ENCODE measurements at places on chromosomes 2 and 18.

GRCh38 chr2:190156530-190157212 is 94.1 kb upstream of the MSTN start:
- no peak for DNase-seq

DNA sequence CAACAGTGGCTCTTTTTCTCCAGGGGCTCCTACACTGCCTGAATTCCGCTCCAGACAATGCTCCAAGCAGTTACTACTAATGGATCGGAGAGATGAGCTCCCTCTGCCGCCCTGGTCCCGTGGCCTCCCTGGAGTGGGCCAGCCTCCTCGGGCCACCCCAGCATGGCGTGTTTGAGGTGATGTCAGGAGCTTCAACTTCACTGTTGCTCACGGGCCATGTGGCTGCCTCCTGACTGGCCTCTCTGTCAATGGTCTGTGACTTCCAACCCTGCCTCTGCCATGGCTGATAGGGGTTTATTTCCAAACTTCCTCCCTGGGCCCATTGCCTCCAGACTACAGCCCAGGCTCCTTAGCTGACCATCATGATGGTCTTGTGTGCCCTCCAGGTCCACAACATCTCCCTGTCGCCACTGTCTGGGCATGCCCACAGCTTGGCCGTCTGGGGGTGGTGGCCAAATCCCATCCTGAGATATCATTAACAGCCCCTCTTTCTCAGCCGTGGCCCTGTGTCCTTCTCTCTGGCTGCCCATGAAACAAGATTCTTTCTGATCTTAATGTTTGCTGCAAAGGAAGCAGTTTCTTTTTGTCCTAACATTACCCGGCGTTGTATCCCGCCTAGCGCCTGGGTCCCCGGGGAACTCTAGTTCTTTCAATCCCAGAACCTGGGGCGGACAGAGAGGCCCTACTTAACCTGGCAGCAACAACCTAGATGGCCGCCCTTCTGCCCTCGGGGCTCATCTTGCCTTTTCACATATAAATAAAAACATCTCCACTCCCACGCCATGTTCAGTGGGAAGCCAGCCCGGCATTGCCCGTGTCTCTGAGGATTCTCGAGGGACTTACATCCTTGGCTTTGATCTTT is 38.1 kb downstream of the ATOH8 start:
- DNase-seq, result no peak

DNA sequence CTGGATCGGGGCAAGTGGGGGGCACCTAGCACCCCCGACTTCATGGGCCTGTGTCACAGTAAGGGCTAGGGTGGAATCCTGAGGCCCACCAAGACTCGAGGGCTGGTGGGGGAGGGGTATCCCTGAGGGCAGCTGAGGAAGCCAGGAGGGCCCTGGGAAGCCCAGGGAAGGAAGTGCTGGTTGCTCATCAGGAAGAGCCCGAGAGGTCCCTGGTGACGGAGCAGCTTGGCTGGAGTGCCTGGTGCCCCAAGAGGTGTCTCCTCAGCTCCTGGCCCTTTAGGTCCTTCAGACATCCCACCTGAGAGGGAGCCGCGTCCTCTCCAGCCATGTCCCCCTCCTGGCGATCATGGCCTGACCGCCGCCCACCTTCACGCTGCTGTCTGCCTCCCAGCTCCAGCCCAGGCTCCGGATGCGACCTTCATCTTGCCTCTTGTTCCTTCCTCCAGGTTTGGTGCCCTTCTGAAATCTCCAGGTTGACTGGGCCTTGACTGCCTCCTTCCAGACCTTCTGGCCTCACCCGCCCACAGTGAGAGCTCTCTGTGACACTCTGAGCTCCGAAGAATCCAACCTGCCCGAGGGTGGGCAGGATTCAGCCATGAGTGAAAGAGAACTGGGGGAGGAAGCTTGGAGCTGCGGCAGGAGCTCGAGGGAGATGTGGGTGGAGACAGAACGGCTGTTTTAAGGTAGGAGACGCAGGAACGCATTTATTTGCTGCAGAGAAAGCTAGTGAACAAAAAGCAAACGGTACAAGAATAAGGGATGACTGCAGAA is 42.7 kb upstream of the SEMA4C start:
- DNase-seq, result no peak

DNA sequence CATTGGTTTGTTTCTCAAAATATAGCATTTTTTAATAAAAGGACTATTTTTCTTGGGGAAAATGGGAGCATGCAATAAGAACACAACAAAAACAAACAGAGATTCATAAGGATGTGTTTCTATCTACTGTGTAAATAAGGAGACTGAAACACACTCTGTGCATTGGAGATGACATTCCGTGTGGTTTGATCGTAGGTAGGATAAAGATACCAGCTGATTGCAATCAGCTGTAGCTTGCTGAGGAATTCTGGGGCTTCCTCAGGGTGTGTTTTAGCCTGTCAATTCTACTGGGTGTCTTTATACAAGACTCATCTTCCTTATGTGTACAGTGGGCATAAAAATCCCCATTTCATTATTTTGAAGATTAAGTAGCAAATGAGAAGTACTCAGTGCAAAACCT is 591.6 kb downstream of the DSC3 start:
- DNase-seq, result no peak

- DNase-seq, result no peak
Measured at GRCh38 chr2:232367591-232368233, 10.8 kb upstream of the ALPP start.

DNA sequence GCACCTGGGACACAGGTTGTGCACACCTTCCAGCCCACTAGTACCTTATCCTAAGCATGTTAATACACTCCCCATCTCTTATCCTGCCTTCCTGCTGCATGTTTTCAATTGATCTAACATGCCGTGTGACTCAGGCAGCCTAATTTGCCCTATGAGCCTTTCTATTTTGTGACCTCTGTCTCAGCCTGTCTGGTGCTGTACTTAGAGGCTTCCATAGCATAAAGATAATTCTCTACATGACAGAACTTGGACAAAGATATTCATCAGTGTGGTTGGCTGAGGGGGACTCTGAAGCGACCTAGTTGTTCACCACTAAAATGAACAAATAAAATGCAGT is 8.6 kb upstream of the TMEM37 start:
- no peak for DNase-seq

- DNase-seq, result no peak
Measured at GRCh38 chr18:25282282-25282681, 69.7 kb downstream of the ZNF521 start.

- DNase-seq, result no peak
Measured at GRCh38 chr18:34783501-34783900, 73.4 kb downstream of the DTNA start.

- DNase-seq, result no peak
Measured at GRCh38 chr18:31931886-31932240, 11.1 kb downstream of the TRAPPC8 start.

- DNase-seq, result no peak
Measured at GRCh38 chr2:151878655-151879563, 50.7 kb upstream of the ARL5A start.

DNA sequence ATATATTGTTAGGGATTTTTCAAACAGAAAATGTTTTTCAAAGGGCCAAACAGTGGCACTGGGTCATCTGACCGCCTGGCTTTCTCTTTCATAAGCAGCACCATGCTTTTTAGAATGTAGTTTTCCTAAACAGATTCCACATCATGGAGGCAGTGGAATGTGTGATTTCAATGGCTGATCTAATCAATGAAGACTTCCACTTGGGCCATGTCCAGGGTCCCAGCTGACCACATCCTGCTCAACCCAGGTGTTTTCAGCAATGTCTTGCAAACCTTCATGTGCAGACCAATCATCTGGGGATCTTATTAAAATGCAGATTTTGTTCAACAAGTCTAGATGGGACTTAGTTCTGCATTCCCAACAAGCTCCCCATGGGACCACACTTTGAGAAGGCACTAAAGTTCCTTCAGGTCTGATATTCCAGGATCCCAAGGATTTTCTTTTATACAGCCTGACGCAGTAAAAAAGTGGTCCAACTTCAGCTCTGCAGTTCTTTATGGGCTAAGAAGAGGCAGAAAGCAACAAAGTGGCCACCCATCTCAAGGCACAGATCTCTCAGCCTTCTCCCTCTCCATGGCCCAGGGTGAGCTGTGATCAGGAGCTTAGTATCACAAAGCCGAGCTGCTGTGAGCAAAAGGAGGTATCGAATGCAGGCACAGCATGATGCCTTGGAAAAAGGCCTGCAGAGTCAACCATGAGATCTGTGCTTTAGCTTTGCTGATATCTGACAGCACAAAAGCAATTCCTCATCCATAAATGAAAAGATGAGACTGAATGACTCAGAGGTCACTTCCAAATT is 3.7 kb downstream of the ALKAL2 start:
- DNase-seq, result no peak

GRCh38 chr18:8142131-8142711 is 467.0 kb upstream of the RAB12 start:
- no peak for DNase-seq

DNA sequence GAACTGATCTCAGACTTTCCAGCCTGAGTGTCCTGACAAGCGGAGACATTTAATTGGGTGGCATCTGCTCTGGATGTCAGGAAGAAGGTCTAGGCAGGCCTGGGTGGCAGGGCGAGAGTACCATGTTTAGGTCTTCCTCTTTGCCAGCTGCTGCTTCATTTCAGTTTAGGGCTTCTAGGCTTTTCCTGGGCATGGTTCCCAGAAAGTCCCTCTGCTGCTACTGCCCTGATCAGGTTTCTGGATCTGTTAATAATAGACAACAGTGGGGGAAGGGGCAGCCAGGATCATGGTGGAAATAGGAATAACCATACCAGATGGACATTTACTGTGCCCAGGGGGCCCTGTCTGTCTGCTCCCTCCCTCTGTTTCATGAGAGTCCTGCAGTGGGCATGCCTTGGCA is 2.3 kb upstream of the PLCD4 start:
- no peak for DNase-seq

DNA sequence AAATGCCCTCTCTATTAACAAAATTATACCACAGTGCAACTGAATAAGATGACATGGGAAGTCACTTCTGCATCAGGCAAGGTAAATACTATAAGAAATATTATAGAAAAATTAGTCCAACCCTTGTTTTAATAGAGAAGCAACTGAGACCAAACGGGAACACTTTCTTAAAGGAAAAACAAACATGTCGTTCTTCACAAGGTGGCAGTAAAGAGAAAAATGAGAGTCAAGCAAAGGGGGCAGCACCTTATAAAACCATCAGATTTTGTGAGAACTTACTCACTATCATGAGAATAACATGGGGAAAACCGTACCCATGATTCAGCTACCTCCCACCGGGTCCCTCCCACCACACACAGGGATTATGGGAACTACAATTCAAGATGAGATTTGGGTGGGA is 481.7 kb upstream of the CRIM1 start:
- DNase-seq, result no peak

DNA sequence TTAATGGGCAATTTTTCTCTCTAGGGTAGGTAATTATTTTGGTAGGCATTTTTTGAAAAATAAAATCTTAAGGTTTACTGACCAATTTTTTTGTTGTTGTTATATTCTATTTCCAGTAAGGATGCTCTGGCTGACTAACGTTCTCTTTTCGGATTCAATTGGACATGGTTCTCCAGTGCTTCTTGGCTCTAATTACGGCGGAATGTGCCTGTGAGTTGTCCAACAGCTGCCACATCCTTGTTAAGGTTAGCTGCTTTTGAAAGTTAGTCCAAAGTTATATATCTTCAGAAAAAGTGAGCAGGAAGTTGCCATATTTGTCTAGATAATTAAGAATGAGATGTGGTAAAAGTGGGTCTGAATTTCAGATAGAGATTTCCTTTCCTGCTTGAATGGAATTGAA is 45.8 kb upstream of the SMIM21 start:
- no peak for DNase-seq
